ENCODE measurements at places on chromosomes 6 and 20. TPM values are rescaled to one million over a fixed set of nuclear protein-coding genes. Genes with fewer than 3 reads are reported as not detected.

Gene LRFN2
- total RNA-seq = not detected

Gene PACSIN1
- total RNA-seq = 0.07 TPM

Gene RFX6
- not detected for total RNA-seq

Gene AVP
- total RNA-seq = not detected

Gene ADGB
- not detected for total RNA-seq
